ENCODE measurements at places on chromosomes 1 and 21.

- no peak for DNase-seq
Observed at GRCh38 chr1:54416435-54416834, 10.2 kb upstream of the SSBP3 start.

DNA sequence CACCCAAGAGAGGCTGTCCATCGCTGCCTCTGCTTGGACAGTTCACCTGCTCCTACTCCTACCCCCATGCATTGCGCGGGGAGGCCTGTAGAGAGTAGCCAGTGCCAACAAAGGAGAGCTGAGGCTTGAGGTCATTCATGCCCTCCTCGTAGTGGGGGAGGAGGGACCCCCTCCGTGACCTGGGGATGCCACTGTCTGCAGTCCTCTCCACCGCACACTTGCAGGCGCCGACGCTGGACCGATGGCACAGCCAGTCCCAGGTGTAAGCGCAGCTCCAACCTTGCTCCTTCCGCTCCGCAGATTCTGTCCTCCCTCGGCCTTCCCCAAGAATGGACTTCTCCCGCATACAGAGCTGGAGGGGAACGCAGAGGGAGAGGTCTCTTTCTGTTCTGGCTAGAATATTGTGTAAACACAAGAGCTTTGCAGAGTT is 672 bp upstream of the PHLDA3 start:
- DNase-seq, result no peak

GRCh38 chr1:205775717-205776056 is 405 bp upstream of the RAB29 start:
- no peak for DNase-seq

- no peak for DNase-seq
Observed at GRCh38 chr1:176243746-176244145, 36.7 kb upstream of the COP1 start.

- no peak for DNase-seq
Observed at GRCh38 chr1:9910076-9910422, at the start of gene CTNNBIP1. TSS of gene CTNNBIP1 (minus strand) at chr1:9910269. CDS start at chr1:9872064, 38,205 bp downstream.

DNA sequence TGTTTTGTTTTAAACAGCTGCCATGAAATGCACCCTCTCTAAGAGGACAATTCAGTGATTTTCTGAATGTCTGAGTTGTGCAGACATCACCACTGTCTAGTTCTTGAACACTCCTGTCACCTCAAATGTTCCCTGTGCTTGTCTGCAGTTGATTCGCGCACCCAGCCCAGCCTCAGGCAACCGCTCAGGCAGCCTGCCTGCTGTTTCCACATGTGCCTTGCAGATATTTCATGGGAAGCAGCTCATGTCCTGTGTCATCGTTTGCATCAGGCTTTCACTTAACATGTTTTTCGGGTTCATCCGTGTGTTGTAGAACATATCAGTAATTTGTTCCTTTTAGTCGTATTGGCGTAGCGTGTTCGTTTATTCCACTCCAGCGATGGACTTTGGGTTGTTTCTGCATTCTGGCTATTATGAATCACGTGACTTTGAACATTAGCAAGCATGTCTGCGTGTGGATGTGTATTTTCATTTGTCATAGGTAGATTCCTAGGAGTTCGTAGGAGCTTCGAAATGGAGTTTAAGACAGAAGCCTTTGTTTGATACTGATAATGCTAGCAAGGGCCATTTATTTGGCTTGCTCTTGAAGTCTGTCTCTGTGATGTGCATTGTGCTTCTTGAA is 12.1 kb downstream of the ADARB1 start:
- no peak for DNase-seq

DNA sequence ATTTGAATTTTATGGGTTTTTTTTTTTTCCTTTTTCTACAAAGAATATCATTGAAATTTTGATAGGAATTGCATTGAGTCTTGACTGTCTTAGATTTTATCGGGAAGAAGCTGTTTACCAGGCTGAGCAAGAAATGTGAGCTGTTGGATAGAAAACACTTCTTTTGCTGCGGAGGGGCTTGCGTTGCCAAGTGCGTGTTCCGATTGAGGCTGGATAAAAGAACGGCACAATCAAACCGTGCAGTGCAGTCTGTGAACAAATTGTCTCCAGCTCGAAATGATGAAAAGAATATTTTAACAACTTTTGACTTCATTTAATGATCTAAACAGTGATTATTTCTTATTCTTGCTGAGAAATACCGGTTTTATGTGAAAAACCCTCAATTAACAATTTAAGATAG is 149.4 kb downstream of the RYR2 start:
- DNase-seq, result no peak

GRCh38 chr1:103256490-103256889 is 148.2 kb upstream of the COL11A1 start:
- no peak for DNase-seq

DNA sequence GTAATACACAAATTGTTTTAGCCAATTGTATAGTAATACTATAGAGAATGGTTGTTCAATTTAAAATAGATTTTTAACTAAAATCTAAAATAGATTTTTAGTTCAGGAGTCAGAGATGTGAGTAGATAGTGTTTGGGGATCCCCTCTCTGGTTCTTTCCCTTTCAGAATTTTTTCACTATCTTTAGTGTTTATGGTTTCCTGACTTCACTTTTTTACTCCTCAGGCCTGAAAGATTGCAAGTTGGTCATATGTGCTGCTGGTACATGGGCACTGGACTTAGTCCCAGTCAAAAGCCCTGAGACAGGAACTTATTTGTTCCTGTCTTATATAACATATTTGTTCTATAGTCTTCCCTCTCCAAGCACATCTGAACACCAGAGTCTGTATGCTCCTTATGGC is 96.8 kb upstream of the ATP1B1 start:
- no peak for DNase-seq

- no peak for DNase-seq
Observed at GRCh38 chr1:231719485-231720183, 93.0 kb downstream of the DISC1 start.

- DNase-seq, result no peak
Observed at GRCh38 chr1:198253668-198254067, 96.9 kb downstream of the NEK7 start.

DNA sequence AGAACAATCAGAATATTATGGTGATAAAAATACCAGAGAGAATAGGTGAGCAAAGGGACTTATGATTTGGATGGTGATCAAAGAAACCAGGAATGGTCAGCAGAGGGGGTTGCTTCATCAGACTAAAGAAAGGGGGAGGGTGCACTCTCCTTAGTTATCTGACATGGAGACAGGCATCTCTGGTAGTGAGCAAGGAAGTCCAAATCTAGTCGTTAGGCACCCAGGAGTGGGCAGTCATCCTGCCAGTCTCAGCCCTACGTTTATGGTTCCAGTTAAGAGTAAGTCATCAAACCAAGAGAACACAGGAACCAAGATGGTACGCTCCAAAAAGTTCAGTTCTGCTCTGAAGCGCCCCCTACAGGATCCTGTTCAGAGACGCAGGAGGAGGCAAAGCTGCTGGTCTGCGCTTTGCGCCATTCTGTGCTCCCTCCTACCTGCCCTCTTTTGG is 28.6 kb downstream of the EBNA1BP2 start:
- DNase-seq, result no peak

DNA sequence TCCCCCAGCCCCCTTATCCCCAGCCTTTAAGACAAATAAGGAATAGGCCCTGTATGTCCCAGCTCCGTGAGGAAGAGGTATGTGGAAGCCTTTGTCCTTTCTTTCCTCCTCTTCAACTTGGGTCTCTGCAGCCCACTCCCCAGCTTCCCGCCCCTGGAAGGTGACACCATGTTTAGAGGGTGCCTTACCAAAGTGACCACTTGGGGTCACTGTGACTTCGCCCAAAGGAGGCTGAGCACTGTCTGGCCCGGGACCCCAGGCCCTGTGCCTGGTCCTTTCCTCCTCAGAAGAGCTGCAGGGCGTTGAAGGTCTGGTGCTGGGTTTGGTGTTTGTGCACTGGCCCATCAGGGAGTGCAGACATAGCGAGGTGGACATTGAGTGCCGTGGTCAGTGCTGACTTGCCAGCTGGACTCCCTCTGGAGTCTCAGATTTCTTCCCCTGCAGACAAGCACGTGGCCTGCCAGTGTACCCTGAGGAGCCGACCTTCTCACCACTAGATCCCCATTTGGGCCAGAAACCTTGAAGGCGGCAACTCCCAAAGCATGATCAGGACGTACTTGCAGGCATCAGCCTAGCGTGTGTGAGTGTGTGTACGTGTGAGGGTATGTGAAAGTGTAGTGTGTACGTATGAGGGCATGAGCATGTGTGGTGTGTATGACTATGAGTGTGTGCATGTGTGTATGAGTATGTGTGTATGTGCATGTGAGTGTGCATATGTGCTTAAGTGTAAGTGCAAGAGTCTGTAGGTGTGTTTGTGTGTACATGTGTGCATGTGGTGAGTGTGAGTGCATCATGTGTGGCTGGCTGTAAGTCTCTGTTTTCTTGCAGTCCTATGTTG is 181.4 kb upstream of the KIAA0040 start:
- DNase-seq, result peak; percentile 78

- DNase-seq, result no peak
Observed at GRCh38 chr1:28190337-28190979, 14.0 kb upstream of the PTAFR start.

- DNase-seq, result no peak
Observed at GRCh38 chr21:20852866-20853265, 145.3 kb upstream of the NCAM2 start.

GRCh38 chr21:41571938-41572510 is 64.1 kb upstream of the TMPRSS2 start:
- no peak for DNase-seq

GRCh38 chr1:192941722-192942411 is 117.3 kb downstream of the UCHL5 start:
- DNase-seq, result no peak

DNA sequence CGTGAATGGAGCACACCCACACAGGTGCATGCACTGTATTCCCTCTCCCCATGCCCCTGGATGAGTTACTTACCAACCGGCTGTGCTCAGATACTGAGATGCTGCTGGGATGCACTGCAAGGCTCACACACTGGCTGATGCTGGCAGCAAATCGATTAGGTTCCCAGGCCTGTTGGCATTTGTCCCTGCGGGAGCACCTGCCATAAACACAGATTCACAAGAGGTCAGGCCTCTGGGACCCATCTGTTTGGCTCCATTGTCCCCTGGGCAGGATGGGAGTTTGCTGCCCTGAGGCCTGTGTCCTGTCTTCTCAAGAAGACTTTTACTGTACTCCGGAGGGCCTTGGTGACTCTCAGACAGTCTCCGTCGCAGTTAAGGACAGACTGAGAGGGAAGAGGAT is 145.4 kb downstream of the PLXNA2 start:
- DNase-seq, result no peak

GRCh38 chr1:31502926-31503511 is 73.3 kb upstream of the TINAGL1 start:
- DNase-seq, result no peak

DNA sequence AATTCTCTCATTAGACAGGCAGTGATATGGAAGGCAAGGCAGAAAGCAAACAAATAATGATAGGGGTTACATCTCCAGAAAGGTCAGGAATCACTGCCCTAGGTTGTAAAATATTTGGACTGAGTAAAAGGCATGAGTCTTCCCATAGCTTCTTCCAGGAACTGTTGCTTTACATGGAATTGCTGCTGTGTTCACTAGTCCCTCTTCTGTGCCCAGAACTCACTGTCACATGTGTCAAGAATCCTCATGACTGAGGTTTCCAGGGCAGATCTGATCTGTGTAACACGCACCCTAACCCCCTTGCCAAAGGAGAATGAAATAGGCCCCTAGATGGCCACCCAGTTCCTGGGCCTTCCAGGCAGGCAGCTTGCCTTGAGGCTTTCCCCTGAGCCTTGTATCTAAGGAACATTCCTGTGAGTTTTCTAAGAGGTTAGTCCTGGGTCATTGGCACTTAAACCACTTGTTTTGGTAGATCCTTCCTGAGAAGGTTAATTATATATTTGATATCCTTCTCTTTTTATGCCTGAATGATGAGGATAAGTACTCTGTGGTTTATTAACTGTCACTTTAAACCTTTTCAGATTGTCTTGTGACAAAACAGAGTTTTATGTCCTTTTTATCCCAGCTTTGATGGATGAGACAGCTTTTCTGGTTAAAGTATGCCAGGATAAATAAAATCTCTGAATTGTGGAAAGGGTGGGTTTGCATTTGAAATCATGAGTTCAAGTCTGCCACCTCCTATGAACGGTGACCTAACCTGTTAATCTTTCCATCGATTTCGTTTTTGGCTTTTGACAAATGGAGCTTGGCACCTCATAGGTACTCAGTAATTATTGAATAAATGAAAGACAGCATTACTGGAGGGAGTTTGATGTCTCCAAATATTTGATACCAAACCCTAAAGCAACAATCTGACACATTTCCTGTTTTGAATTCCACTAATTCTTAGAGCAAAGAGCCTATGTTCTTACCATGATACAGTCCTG is 163.3 kb downstream of the DHRS3 start:
- no peak for DNase-seq
